ENCODE measurements at places on chromosomes 7 and 10.

- DNase-seq: no peak
Observed at GRCh38 chr7:103919272-103919868, 70.1 kb downstream of the RELN start.

DNA sequence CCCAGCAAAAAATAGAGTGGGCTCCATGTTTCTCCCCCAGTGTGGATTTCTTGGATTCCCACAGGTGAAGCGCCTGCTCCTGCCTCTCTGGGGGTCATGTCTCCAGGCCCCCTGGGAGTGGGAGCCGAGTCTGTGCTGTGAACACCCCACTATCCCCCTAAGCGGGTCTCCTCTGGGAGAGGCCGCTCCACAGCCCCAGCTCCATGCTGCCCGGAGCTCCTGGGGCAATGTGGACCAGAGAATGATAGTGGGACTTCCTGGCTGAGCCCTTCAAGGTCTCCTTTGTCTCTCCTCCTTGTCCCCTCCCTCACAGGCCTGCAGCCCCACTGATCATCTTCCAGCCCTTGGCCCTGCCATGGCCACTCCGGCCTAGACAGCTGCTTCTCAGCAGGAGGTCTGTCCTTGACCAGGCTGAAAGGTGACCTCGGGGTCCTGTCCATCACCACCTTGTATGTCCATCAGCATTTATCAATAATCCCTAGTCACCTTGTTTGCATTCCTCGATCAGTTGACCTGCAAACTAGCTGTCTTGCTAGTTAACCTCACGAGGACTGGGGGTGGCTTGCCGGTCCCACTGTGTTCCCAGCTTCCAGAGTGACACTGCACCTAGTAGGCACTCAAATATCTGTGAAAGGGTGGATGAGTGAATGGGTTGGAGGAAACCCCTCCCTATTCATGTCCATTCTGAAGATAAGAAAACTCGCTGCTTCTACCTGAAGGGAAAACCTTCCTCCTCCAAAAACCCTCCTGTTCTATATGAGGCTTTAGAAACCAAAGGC lies 776 bp upstream of the CALML3 start:
- no peak for DNase-seq

DNA sequence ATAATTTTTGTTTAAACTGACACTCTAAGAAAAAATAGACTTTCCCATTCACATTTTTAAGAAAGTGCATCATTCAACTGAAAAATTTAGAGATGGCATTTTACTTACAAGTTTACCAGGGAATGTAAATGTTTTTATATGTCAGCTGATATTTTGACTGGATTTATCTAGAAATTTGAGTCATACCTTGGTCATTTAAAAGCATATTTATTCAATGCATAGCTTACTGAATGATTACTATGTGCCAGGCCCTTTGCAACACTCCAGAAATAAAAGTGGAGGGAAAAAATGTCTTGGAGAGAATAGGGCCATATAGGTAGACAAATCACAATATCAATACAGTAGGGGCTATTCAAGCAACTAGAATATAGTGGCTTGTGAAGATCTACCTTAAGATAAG lies 98.4 kb upstream of the FAM3C start:
- DNase-seq: no peak

GRCh38 chr7:27101957-27102580 lies 414 bp downstream of the HOXA2 start:
- DNase-seq: no peak

GRCh38 chr10:63199716-63200115 lies 66.6 kb downstream of the NRBF2 start:
- DNase-seq: no peak

GRCh38 chr7:44535348-44536064 lies 5.6 kb downstream of the NPC1L1 start:
- DNase-seq: no peak

DNA sequence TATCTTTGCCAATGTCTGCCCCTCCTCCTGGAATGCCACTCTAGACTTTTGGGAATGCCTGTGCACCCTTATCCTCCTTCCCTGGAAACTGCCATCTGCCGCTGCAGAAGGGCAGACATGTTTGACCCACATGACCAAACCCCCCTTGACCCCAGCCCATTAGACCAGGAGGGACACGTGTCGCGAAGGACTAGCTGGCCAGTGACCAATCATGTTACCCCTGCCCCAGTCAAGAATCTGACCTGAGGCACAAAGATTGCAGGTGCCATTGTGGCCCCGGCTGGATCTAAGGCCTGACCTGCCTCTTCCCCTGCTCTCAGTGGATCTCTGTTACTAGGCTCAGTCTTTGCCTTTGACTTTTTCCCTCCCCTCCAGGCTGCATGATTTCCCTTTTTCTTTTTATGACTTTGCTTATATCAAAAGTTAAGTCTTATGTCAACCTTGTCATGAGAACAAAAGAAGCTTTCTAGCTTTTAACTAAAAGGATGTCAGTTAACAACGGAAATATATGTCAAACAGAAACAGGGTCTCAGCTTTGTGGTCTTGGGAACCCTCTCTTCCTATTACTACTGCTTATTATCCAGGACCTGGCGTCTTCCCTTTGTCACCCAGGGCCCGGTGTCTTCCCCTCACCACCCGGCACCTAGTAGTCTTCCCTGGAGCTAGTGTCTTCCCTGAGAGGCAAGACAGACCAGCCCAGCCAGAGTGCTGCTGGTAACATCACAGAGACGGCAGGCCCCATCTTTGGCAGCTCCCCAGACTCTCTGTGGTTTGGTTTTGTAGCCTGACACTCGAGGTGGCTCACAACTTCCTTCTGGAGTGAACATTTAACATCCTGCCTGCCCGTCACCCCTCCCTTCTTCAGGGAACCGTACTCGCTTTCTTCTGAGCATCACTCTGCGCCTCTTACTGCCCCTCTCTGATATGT lies 24.4 kb upstream of the PPIF start:
- DNase-seq: peak; percentile 49

GRCh38 chr10:103881416-103882284 lies 26.3 kb upstream of the SH3PXD2A start:
- DNase-seq: no peak

- no peak for DNase-seq
Observed at GRCh38 chr10:102801978-102802377, 35.2 kb downstream of the CYP17A1 start.

- DNase-seq: no peak
Observed at GRCh38 chr10:122435212-122435827, 19.1 kb upstream of the ARMS2 start.

- DNase-seq: no peak
Observed at GRCh38 chr10:103761075-103761920, 94.1 kb downstream of the SH3PXD2A start.

GRCh38 chr10:96560966-96561887 lies 25.6 kb downstream of the TM9SF3 start:
- DNase-seq: no peak

DNA sequence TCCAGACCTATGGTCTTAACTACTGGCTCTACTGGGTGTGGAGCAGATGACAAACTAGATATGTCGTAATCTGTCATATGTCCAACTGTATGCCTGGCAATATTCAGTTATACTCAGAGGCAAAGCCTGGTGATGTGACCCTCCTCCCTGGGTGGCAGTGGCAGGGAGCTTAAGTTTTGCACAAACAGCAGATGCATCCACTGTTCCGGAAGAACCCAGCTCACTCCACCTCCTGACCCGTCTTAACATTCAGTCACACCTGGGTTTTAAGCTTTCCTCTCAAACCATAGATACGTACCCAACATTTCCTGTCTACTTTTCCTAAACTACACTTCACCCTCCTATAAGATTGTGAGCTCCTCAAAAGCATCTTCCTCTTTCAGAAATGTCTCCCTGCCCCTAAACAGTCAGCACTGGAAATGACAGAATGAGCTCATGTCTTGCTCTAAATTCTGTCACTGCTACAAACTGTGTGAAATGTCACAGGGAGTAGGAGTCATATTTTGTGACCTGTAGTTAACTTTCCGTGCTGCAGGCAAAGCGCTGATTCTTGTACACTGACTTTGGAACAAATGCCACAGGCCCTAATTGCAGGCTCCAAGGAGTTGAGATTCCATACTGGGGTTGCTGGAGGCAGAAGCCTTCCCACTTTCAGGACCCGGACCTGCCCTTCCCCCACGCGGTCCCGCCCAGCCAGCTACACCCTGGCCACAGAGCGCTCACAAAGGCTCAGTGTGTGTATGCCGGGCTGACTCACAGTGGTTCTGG lies 23.9 kb downstream of the SCD start:
- DNase-seq: peak; percentile 60

DNA sequence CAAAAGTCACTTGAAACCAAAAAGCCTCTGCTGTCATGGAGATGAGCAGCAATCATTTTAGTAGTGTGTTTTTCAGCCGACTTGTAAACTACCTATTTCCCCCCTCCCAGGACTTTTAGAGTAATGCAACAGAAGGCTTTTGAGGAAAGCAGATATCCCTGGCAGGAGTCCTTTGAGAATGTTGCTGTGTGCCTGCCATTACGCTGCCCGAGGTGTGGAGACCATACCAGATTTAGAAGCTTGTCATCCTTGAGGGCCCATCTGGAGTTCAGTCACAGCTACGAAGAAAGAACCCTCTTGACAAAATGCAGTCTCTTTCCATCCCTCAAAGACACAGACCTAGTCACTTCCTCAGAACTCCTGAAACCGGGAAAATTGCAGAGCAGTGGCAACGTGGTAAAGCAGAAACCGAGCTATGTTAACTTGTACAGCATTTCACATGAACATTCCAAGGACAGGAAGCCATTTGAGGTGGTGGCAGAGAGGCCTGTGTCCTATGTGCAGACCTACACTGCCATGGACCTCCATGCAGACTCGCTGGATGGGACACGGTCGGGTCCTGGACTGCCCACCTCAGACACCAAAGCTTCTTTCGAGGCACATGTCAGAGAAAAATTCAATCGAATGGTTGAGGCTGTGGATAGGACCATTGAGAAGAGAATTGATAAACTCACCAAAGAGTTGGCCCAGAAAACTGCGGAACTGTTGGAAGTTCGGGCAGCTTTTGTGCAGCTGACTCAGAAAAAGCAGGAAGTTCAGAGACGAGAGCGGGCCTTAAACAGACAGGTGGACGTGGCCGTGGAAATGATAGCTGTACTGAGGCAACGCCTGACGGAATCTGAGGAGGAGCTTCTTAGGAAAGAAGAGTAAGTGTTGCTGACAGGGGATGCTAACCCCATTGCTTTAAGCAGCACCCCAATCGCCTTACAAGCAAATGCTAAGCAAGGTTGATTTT lies 2.2 kb downstream of the ZNF365 start:
- DNase-seq: no peak

GRCh38 chr7:70654979-70655378 lies 477.0 kb upstream of the GALNT17 start:
- DNase-seq: no peak

DNA sequence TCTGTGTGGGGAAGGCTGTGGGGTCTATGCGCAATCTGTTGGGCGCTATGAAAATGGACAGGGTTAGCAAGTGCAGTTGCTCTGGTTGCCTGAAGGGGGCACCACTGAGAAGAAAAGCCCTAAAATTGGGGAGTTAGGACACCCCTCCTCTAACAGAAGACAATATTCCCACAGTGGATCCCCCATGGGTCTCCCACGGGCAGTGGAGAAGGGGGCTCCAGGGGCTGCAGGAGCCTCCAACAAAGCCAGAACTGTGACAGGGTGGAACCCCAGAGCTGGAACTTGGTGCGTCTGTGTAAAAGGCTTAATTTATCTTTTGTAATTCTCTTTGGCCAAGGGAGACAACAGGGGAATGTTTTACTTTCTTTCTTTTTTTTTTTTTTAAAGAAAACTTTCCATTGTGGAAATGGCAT lies 12.5 kb upstream of the COL13A1 start:
- DNase-seq: no peak

Measured in stimulated activated CD8-positive, alpha-beta memory T cell treated with anti-CD3 and anti-CD28 coated beads, Interleukin-2, amount 100 ng/mL, for 48 hours (primary cell).